ENCODE measurements at places on chromosomes 16 and 17.

DNA sequence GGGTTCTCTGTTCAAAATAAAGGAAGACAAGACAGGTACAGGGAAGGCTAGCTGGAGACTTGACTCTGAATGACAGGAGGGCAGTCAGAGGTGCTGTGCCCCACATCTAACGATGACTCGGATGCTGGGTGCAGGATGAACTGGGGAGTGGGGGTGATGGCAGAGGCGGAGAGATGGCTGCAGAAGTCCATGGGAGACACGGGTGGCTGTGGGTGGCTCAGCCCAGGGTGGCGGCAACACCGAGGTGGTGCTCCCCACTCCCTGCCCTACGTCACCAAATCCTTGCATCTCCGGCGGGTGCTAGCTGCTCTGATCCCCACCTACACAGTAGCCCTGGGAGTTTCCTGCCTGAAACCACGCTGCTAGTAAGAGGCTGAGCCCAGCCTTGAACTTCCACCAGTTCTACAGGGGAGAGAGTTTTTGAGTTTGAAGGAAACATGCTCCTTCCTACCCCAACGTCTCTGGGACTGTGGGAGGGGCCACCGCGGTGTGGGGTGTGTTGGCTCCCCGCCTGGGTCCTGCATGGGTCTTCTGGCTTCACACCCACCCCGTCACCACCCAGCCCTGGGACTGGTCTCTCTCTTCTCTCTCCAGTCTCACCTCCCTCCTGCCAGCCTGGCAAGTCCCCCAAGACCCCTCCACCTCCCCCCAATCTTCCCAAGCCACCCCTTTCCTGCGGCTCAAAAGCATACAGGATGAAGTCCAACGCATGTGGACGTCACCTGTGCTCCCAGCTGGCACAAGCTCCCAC, 4.5 kb downstream of the GSG1L start:
- no peak for DNase-seq

DNA sequence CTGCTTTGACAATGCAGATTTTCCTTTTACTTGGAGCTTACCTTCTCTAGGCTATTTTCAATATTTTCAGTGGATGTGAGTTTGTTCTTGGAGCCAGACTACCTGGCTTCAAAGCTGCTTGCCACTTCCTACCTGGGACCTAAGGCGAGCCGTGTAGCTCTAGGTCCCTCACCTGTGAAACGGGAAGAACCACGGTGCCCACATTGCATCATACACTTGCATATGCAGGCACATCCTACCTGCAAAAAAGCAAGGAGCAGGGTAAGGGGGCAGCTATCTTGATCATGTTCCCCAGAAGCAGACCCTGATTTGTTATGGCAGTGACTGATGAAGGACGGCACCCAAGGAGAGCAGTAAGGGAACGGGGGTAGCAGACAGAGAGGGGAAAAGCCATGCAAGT, 27.0 kb upstream of the MPRIP start:
- no peak for DNase-seq

GRCh38 chr17:5003214-5003867, 5.6 kb downstream of the KIF1C start:
- no peak for DNase-seq

DNA sequence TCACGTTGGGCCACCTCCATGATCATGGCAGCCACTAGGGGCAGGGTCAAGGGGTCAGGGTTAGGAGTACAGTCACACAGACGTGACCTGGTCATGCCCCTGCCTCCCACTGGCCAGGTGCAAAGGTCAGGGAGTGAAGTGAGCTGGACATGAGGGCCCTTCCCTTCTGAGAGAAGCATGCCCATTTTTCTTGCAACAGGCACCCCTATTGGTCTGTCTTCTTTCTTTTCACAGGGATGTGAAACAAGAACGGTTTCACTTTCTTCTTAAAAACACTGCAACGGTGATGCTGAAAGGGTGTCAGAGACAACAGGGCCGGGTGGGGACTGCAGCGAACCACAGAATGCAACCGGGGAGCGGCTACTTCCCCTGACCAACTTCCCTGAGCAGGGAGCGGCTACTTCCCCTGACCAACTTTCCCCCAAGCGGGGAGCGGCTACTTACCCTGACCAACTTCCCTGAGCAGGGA, 52.1 kb upstream of the DOC2B start:
- no peak for DNase-seq

DNA sequence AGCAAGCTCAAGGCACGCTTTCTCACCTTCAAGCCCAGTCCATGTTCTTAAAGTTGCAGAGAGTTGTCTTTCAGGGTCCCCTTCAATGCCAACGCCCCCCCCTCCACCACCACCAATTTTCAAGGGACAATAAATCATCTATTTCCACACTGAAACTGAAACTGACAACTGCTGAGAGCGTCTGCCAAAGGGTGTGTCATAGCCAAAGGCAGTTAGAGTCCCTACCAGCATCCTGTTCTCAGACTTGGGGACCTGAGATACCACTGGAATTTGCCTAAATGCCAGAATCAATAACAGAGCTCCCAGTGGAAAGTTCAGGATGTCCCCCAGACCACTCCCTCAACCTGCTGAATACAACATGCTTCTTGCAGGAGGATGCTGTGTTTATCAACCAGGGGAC, 133.2 kb upstream of the SOX9 start:
- peak; percentile 22 for DNase-seq

- DNase-seq, result no peak
Observed at GRCh38 chr17:15929941-15930340, 15.0 kb upstream of the ADORA2B start.

DNA sequence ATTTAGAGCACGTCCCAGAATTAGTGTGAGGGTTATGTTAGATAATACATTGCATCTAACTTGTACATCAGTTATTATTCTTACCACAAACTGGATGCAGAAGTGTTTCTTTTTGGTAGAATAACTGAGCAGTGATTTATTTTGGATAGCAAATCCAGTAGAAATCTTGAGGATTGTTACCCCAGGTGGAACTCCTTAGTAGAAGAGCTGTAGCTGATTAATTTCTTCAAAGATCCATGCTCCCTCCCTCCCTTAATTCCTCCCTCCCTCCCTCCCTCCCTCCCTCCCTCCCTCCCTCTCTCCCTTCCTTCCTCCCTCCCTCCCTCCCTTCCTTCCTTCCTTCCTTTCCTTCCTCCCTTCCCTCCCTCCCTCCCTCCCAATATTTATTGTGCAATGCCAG, 337.7 kb downstream of the CA10 start:
- DNase-seq, result no peak

DNA sequence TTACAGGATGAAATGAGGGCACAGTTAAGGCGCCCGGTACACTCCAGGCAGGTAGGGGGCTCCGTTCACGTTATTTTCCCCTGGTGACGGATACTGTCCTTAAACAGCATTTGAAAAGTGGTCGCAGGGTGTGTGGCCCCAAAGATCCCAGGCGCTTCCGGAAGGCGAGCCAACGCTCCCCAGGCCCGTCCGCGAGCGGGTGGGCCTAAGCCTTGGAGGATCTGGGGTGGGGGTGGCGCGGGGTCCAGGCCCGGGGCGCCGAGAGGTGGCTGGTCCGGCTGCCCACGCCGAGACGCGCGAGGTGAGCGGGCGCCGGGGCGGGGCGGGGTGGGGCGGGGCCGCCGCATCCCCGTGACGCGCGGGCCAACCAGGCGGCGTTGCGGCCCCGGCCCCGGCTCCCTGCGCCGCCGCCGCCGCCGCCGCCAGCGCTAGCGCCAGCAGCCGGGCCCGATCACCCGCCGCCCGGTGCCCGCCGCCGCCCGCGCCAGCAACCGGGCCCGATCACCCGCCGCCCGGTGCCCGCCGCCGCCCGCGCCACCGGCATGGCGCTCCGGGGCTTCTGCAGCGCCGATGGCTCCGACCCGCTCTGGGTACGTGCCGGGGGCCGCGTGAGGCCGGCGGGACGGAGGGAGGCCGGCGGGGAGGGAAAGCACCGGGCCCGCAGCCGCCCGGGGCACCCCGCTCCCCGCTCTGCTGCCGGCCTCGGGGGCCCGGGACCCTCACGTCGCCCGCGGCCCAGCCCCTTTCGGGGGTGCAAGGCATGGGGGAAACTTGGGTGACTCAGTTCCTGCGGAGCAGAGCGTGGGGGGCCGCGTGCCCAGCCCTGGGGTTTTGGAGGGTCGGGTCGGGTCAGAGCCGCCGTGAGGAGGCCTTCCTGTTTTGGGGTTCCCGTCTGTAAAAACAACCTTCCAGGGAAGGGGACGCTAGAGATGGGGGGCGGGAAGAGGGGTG, at the start of gene ABCC1:
ABCC1 (plus strand) TSS at position 407 of the 951 bp plus-strand sequence; CDS start at position 543, 136 bp downstream.
- DNase-seq, result no peak

- DNase-seq, result no peak
Observed at GRCh38 chr17:54013072-54013471, 190.3 kb downstream of the KIF2B start.

DNA sequence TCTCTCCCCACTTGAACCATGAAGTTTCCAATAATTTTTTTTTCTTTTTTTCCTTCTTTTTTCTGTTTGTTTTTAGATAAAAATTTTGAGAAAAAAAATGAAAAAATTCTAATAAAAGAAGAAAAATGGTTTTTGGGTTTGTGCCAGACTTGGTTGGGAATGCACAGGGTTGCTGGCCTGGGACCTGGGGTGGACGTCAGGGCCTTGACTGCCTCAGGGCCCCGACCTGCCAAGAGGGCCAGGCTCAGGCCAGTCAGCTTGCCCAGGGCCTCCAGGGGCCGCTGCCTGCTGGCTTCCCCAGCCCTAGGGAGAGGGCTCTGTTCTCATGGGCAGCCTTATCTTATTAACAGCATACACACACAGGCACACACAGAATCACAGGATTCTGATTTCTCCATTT, 6.5 kb downstream of the TBX6 start:
- no peak for DNase-seq

- DNase-seq, result no peak
Observed at GRCh38 chr16:9778849-9779248, 403.4 kb downstream of the GRIN2A start.

DNA sequence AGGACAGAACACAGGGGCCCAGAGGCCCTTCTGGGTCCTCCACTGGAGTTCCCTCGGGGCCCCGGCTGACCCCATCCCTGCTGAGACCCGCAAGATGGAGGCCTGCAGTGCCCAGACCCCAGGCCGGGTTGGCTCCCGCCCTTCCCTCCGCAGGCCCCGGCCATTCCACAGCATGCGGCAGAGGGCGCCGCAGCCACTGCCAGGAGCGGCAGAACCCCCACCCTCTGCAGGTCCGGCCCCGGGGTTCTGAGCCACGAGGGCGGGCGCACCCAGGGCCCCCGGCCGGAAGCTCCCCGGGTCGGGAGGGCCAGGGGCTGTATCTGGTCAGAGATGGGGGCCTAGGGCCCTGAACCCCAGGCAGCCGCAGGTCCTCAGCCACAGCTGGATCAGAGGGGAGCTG, 2.4 kb upstream of the PERCC1 start:
- peak; percentile 26 for DNase-seq

GRCh38 chr17:27530764-27531391, 74.6 kb downstream of the KSR1 start:
- no peak for DNase-seq

DNA sequence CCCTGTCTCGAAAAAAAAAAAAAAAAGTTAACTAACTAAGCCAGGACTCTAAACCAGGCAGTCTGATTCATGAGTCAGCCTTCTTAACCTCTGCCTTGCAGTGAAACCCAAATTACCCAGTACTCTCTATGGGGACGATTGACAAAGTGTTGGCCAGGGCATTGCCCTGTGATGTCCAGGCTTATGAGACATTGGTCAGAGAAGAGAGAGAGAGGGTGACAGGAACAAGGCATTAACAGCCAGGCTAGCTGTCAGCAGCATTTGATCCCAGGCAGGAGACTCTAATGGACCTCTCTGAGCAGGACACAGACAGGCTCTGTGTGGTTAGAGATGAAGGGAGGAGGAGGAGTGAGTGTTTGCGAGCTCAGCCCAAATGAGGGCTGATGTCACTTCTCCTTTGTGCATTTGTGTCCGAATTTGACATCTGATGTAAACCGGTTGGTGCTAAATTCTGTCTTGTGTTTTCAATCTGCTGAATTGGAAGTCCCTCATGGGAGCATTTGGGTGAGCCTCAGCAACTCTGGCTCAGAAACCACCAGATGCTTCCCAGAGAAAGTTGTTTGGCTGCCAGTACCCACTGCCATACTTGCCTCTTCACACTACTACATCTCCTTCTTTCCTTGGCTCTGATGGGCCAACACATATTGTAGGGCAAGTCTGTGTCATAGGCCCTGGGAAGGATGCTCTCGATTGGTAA, 4.3 kb upstream of the MYL4 start:
- peak; percentile 75 for DNase-seq

DNA sequence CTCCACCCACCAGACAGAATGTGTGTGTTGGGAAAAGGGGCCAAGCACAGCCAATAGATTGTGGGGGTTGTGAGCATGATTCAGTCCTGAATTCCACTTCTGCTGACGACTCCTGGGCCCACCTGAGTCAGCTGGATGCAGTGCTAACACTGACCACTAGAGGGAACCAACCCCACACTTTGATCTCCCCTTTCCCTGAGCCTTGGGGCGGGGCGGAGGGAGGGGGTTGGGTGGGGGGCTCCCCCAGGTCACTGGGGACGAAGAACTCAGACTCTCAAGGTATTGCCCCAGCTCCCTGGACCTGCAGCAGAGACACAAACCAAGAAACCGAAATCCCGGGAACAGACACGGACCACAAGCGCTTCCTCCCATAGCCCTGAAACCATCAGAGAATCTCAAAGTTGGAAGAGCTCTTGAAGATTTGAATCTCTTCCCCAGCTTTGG, 621 bp upstream of the CSHL1 start:
- no peak for DNase-seq

- DNase-seq, result no peak
Observed at GRCh38 chr16:49739381-49739780, 116.5 kb downstream of the ZNF423 start.

DNA sequence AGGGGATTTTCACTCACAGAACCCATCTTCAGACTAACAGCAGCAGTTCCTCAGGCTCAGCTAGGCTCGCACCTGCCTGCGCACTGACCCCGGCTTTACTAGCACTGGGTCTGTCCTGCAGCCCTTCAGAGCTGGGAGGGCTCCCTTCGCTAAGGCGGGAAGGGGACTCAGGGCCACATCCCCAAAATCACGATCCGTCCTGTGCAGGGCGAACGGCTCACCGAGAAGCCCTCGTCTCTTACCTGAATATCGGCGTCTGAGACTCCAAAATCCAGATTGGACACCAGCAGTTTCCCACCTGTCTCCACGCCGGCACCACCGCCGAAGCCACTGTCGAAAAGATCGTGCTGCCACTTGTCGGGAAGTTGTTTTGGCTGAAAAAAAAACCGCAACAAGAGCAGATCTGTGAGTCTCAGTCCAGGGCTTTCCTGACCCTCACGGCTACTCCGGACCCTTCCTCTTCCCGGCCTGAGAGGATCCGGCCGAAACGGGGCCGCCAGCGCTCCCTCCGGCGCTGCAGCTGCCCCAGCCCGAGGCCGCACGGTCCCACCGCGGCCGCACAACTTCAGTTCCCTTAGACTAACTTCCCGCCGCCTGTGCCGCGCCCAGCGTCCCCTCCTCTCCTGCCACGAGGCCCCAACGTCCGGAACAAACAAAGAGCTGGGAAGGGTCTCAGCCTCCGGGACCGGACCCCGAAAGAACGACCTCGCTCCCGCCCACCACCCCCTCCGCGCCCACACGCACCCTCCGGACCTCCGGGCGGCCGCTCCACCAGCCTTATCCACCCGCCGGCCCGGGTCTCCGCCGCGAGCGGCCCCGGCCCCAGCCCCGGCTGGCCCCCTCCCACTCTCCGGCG, 711 bp downstream of the ALYREF start:
- no peak for DNase-seq

GRCh38 chr17:79841369-79842135, 2.3 kb upstream of the CBX4 start:
- no peak for DNase-seq

- DNase-seq, result peak; percentile 88
Observed at GRCh38 chr17:2034806-2035540, 5.0 kb downstream of the DPH1 start.

- DNase-seq, result peak; percentile 47
Observed at GRCh38 chr16:29729116-29729521, 16.7 kb downstream of the C16orf54 start.

Data from fibroblast of mammary gland (primary cell).